ENCODE measurements at places on chromosomes 16 and 17.

DNA sequence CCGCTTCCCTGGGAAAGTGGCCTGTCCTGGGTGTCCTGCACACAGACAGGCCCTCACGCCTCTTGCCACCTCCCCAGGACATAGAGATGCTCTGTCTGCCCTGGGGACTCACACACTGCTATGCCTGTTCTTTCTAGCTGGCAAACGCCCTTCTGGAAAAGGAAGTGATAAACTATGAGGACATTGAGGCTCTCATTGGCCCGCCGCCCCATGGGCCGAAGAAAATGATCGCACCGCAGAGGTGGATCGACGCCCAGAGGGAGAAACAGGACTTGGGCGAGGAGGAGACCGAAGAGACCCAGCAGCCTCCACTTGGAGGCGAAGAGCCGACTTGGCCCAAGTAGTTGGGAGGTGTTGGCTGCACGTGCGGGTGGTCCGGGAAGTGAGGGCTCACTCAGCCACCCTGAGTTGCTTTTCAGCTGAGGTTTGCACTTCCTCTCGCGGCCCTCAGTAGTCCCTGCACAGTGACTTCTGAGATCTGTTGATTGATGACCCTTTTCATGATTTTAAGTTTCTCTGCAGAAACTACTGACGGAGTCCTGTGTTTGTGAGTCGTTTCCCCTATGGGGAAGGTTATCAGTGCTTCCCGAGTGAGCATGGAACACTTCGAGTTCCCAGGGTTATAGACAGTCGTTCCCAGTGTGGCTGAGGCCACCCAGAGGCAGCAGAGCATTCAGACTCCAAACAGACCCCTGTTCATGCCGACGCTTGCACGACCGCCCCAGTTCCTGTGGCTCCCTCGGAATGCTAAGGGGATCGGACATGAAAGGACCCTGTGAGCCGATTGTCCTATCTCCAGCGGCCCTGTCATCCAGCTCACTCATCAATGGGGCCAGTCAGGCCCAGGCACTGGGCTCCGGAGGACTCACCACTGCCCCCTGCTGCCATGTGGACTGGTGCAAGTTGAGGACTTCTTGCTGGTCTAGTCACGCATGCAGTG lies 3.5 kb upstream of the RPL13 start:
- DNase-seq = peak; percentile 67

DNA sequence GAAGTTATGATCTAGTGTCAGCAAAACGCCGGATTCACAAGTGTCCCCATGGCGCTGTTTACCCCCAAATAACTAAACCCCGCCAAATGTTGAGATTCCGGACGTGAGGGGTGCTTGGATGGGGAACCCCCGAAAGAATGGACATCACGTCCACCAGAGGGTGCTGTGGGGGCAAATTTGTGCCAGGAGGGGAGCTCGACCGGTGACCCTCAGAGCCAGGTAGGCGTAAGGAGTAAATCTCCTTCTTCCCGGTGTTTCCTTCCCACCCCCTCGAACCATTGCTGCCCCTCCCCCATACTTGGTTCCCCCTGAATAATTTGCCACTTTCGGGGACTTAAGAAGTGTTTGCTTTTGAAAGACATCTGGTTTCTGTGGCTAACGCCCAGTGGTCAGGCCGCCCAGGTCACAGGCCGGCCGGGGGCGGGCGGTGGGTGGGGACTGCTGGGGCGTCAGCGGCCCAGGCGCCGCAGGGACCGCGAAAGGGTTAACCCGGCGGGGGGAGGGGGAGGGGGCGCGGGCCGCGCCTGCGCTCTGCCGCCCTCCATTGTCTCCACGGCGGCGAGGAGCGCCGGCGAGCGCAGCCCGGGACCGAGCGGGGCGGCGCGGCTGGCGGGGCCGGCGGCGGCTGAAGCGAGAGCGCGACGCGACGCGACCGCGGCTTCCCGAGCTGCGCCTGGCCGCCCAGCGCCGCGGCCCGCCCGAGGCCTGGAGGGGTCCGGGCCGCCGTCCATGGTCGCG lies at the start of gene ZNRF1:
ZNRF1 (plus strand) TSS at position 544 of the 738 bp plus-strand sequence. CDS start 648 bp downstream, outside the sequence.
- DNase-seq = peak; percentile 82

- DNase-seq = no peak
These were observed 17.3 kb downstream of the ARHGAP44 start for GRCh38 chr17:12806630-12807029.

DNA sequence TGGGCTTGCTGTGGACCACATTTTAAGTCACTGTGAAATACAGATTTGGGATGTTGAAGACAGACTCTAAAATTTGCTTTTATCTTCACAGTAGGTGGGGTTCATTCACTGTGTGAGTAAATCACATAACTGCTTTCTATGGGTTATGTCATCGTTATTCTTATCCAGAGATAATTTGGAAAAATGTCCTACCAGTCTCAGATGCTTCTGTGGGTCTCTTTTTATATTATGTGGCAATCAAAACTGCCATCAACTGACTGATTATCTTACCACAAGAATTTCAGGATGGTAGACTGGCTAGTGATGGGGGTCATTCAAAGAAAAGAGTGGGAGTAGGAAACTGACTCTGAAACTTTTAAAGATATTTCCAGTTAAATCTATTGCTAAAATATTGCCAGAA lies 3.1 kb downstream of the HSBP1 start:
- peak; percentile 43 for DNase-seq

GRCh38 chr16:83517398-83517797 lies 290.4 kb upstream of the HSBP1 start:
- no peak for DNase-seq

DNA sequence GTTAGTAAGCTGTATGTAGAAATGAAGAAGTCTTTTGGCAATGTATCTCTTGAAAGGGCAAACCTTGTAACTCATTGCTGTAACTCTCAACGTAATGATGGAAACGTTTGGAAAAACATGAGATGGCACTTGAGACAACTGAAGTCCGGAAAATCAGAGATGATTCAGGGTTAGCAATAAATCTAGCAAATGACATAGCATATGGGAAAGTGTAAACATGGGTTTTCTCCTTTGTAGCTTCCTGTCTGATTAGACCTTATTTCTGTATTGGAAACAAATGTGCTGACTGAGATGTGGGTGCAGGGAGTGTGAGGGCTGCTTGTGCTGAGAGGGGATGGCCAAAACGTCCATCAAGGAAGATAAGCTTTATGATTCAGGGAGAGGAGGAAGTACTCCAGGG lies 110.7 kb upstream of the FAM20A start:
- peak; percentile 11 for DNase-seq
